ENCODE measurements at places on chromosomes 3 and 15. TPM values are rescaled to one million over a fixed set of nuclear protein-coding genes. Genes with fewer than 3 reads are reported as not detected.

Gene TTC21A
- total RNA-seq = 3.0 TPM

Gene ITIH1
- 0.56 TPM for total RNA-seq

Gene SYNPR
- not detected for total RNA-seq

Gene FHIT
- 0.53 TPM for total RNA-seq

Gene GAP43
- 9.9 TPM for total RNA-seq

Gene OR5H14
- not detected for total RNA-seq

Gene NLGN1
- total RNA-seq = 2.8 TPM

Gene RTP3
- total RNA-seq = not detected

Gene CDHR4
- 0.06 TPM for total RNA-seq

Gene CPLX3
- not detected for total RNA-seq

Gene CEMIP
- total RNA-seq = 600 TPM

Gene ROBO1
- total RNA-seq = 55.9 TPM

Gene SSR3
- 264 TPM for total RNA-seq

Gene REC114
- not detected for total RNA-seq

Gene ANKUB1
- not detected for total RNA-seq

Gene SERINC4
- under 0.01 TPM for total RNA-seq

Gene PLEKHO2
- 29.3 TPM for total RNA-seq

Gene MAGI1
- 10.6 TPM for total RNA-seq

Gene FEZF2
- not detected for total RNA-seq

Gene NXPE3
- 18.7 TPM for total RNA-seq

Gene FANCD2
- total RNA-seq = 25.9 TPM

Gene IRAK2
- total RNA-seq = 7.2 TPM

Gene SHC4
- total RNA-seq = 1.1 TPM

Gene AADAC
- 10.6 TPM for total RNA-seq

Gene FGF7
- 17.7 TPM for total RNA-seq

Gene C3orf49
- not detected for total RNA-seq

Gene SLC6A20
- not detected for total RNA-seq

Gene CPN2
- not detected for total RNA-seq

Gene CACNA1D
- total RNA-seq = 0.44 TPM

Gene DISP2
- total RNA-seq = 0.25 TPM

Gene CPA3
- total RNA-seq = 0.12 TPM

Gene GPR176
- total RNA-seq = 206 TPM

Gene RYR3
- total RNA-seq = not detected

Gene GUCA1C
- not detected for total RNA-seq

Gene GATM
- total RNA-seq = 0.37 TPM

Gene TUSC7
- total RNA-seq = not detected

Gene PARP15
- total RNA-seq = 0.26 TPM

Gene FAM81A
- 0.25 TPM for total RNA-seq

Gene TEX264
- 39.5 TPM for total RNA-seq

Gene TMCC1
- total RNA-seq = 14.8 TPM

Gene ROPN1B
- total RNA-seq = not detected

Gene SLC30A4
- 15.0 TPM for total RNA-seq

Gene LACTB
- total RNA-seq = 20.5 TPM

Gene NR2E3
- total RNA-seq = 0.06 TPM

Gene GOLGA6L9
- total RNA-seq = 1.1 TPM

Gene ACAA1
- total RNA-seq = 47.3 TPM

Gene GOLGA6D
- total RNA-seq = not detected

Gene DNAJA4
- total RNA-seq = 2.1 TPM

Gene UROC1
- total RNA-seq = not detected

Gene SLC24A5
- not detected for total RNA-seq

Gene HCLS1
- 13.3 TPM for total RNA-seq
